Progenitor cell of endocrine pancreas (in vitro differentiated cells): ENCODE measurements at places on chromosomes 4 and X. TPM values are rescaled to one million over a fixed set of nuclear protein-coding genes. Genes with fewer than 3 reads are reported as not detected.

GRCh38 chr4:165383591-165384073 is 4.8 kb downstream of the CPE start:
- DNase-seq, result no peak

- no peak for DNase-seq
Measured at GRCh38 chrX:78619834-78620233, 39.3 kb downstream of the RTL3 start.

GRCh38 chr4:53043055-53043454 is 180.9 kb downstream of the RASL11B start:
- no peak for DNase-seq

GRCh38 chr4:142144813-142145212 is 508.4 kb downstream of the IL15 start:
- DNase-seq, result no peak

GRCh38 chrX:14359316-14359715 is 170.0 kb upstream of the GLRA2 start:
- DNase-seq, result no peak

GRCh38 chrX:40012868-40013265 is 84.9 kb downstream of the BCOR start:
- DNase-seq, result no peak

DNA sequence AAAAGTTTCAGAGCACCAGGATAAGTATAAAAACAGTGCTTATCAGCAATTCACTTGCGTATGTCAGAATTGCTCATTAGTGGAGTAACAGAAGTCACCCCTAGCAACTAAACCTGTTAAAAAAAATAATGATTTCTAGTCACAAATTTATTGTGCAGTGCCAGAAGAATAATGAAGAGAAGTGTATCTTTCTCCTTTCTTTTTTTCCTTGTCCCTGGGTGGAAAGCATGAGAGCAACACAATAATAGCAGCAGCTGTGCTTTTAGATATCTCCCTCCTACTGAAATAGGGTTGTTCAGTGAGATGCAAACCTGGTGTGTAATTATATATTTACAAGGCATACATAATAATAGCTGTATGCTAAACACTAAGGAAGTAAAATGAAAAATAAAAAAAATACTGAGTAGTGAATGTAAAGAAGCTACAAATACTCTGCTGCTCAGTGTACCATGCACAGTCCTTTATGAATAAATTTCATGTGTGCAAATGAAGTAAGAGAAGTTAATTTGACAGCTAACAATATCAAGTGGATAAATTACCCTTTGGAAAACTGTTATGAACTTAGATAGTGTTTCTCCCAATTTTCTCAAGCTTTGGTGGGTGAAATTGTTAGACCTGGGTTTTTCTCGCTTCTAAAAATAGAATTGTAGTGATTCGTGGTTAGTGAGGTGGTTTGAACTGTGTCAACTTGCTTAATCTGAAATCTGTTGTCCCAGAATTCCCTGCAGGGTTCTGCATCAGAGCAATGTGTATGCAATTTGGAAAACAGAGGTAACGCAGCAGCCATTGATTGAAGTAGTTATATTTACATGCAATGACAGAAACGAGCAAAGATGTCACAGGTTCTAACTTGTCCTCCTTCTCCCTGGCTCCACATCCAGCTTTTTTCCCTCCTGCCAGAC is 125.7 kb upstream of the NDST3 start:
- no peak for DNase-seq

DNA sequence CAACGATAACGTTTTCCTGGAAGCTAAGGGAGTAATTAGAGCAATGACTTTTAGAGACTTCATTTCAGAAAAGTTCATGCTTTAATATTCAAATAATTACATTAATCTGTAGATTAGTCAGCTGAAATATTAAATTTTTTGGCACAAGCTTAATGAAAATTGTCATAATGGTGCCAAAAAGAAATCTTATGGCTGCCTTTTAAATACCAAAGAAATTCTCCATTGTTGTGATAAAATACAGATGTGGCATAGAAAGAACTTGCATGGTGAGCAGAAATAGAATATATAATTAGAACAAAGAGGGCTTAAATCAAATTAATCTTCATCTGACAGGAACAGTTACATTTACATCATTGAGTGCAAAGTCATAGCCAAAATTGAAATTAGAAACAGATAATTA is 263.5 kb downstream of the AFF2 start:
- DNase-seq, result no peak

- DNase-seq, result no peak
Measured at GRCh38 chr4:53136954-53137353, 228.9 kb downstream of the SCFD2 start.

DNA sequence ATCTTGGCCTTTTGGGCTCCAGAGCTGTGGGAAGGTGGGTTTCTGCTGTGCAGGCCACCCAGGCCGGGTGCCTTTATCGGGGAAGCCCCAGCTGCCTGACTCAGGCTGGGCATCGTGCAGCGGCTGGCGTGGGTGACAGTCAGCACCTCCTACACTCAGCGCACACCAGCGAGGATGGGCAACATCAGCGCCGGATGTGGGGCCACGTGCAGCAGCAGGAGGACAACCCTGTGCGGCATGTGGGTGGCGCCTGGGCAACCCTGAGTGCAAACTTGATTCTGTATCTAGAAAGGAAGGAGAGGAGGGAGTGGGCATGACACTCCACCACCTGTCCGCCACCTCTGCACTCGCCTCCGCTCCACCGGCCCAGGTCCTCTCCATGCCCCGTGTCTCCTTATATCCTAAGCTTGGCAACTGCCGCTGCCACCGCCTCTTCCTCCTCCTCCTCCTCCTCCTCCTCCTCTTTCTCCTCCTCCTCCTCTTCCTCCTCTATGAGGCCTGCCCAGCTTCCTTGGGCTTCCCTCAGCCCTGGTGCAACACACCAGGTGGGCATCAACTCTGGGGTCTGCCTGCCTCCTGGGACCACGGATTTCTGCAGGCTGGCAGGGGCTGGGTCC is 107.4 kb upstream of the AFAP1 start:
- no peak for DNase-seq

DNA sequence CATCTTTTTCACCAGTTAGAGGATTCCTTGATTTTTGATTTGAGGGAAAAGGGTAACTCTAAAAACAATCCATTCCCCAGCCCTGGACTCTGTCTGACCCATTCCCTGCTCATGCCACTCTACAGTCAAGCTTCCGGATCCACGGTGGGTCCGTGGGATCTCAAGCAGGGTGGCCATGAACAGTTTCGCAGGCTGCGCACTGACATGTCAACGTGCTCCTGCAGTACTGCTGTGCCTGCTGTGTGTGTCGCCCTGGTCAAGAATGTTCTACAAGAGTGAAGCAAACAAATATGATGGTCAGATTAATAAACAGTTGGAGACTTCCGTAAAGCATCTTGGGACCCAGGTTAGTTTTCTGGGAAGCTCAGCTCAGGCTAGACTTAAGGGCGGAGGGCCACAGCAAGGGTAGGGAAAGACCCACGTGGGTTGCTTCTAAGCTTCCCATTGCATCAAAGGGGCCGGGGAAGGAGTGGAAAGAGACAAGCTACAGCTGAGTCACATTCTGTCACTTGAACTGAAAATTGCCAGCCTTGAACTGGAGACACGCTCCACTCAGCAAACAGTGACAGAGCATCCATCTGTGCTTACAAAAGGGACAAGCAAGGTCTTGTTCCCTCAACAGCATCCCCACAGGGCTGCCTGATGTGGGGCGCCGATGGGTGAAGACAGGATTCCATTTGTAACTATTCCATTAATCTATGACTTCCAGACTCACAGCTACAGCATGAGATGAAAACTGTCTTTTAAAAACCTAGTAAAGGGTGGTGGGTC is 81.8 kb downstream of the MTMR1 start:
- DNase-seq, result no peak

DNA sequence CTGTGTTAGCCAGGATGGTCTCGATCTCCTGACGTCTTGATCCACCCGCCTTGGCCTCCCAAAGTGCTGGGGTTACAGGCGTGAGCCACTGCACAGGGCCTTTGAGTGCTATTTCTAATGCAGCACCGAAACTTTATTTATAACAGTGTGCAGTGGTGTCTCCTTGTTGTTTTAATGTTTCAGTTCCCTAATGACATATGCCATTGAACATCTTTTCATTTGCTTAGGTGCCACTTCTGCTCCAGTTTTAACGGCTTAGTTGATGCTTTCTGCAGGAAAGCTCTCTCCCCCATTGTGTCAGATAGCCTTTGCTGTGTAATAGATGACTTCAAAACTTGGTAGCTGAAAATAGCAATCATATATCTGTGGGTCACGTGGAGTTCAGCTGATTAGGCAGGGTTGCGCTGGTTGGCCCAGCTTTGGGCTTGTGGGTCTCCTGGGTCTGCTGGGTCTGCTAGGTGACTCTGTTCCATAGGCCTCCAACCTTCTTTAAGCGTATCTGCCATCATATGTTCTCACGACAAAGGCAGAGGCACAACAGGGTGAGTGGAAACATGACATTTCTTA is 76.4 kb upstream of the SHISA3 start:
- DNase-seq, result no peak

DNA sequence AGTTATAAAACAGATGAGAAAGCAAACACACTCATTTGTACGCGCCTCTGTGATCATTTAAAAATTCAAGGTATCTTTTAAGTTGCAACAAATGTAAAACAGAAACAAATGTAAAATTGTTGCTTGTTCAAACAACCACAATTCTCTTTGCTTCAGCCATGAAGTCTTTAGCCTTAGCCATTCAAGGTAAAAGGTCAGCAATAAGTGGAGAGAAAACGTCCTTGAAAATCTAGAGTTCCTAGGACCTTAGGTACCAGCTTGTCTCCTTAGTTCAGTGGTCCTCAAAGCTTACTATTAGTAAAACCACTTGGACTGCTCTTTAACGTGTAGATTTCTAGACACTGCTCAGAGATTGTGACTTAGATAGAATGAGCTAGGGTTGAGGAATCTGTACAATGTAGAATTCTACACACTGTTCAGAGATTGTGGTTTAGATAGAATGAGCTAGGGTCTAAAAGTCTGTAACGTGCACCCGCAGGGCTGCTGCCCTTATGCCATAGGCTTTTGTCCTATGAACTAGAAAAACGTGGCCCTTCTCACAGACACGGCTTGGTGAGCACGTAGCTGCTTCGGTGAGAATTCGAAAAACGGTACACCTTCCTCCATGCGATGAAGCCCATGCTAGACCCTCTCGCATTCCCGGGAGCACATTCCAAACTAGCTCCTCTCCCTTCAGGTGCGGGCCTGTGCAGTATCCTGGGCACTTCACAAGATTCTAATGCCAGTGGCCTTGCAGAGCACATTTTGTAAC is 1.7 kb downstream of the PLAC8 start:
- no peak for DNase-seq

GRCh38 chr4:1661695-1662094 is 22.4 kb downstream of the FAM53A start:
- DNase-seq, result no peak

- no peak for DNase-seq
Measured at GRCh38 chrX:138073626-138074025, 507.7 kb downstream of the ZIC3 start.

DNA sequence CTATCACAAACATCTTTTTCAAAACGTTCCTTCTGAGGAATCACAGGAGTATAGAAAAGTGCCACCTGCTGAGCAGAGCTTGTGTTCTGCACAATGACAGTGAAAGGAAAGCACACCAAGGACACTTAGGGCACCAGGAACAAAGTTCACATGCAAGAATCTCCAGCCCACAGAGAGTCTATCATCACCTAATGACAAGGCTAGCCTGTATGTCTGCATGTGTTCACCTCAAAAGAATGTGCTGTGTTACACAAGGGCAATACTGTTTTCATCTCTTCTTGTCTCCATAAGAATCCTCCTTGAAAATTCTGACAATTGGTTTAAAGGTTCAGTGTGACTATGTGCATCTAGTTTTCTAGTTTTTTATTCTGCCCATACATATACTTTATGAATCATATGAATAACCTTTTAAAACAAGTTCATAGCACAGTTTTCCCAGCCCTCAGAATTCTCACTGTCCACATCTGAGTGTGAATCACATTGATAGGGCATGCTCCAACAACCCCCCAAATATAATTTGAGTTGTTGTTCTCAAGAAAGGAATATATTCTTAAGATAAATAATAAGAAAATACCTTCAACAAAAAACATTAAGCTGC is 118.0 kb downstream of the PWWP3B start:
- DNase-seq, result no peak

- DNase-seq, result no peak
Measured at GRCh38 chr4:72670521-72670920, 101.5 kb upstream of the ADAMTS3 start.

DNA sequence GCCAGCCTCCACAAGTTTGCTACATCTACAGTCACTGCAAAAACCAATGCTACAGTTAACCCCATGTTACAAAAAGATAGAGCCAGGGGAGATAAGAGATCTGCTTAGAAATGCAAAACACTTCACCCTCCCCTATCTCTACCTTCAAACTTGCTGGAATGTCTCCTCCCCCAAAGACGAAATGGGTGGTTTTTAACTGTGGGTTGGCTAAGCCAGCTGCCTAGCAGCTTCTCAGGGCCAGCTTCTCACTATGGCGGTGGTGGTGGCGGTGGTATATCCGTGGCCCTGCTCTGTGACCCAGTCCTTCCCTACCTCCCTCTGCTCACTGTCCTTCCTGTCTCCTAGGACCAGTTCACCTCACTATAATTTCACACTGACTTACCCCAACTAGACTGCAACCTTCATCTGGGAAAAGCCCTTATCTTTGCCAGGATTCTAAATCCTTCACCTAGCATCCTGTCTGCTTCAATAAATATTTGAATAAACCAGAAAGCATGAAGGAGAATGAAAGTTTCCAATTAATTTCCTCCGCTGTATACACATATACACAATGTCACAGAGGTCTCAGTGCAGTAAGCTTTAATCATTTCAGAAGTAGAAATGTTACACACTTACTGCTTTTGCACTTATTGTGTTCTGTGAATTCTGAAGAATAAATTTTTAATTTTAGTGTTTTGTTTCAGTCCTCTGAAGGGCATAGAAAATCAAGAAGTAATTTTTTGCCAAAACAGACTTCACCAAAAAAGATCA is 46.3 kb downstream of the SH3KBP1 start:
- DNase-seq, result no peak

GRCh38 chr4:138330531-138330930 is 88.4 kb upstream of the SLC7A11 start:
- DNase-seq, result no peak

DNA sequence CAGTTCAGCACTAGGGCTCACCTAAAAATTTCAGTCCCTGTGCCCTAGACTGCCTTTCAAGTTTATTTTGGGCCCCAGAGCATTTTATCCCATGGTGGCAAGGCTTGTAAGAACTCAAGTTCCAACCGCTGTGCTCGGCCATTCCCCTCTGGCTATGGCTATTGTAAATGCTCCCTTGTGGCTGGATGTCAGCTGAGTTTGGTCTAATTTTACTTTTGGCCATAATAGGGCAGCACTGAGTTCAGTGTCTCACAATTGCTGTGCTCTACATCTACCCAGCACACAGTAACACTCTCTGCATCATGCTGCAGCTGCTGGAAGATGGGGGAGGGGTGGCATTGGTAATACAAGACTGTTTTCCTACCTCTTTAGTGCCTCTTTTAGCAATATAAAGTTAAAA is 210.8 kb upstream of the IRS4 start:
- DNase-seq, result no peak

The GIMD1 gene
- not detected in 2 replicates for total RNA-seq

The LANCL3 gene
- 0.19 and 0.24 TPM in 2 replicates for total RNA-seq

The MGARP gene
- 0.22 TPM in 1 of 2 replicates, not detected in the other for total RNA-seq

The NAA11 gene
- not detected in 2 replicates for total RNA-seq

The IQCM gene
- total RNA-seq, result not detected in 2 replicates

The PSAPL1 gene
- total RNA-seq, result 0.14 and 0.38 TPM in 2 replicates

The MAGEB17 gene
- total RNA-seq, result 0.19 and 0.27 TPM in 2 replicates
